NCI-H1930 (cell line): ENCODE measurements at places on chromosomes 6 and 20.

- no peak for DNase-seq
These were observed 251.2 kb upstream of the PMEPA1 start for GRCh38 chr20:57960803-57961575.

- no peak for DNase-seq
These were observed 149.1 kb upstream of the IMPG1 start for GRCh38 chr6:76221525-76221924.

DNA sequence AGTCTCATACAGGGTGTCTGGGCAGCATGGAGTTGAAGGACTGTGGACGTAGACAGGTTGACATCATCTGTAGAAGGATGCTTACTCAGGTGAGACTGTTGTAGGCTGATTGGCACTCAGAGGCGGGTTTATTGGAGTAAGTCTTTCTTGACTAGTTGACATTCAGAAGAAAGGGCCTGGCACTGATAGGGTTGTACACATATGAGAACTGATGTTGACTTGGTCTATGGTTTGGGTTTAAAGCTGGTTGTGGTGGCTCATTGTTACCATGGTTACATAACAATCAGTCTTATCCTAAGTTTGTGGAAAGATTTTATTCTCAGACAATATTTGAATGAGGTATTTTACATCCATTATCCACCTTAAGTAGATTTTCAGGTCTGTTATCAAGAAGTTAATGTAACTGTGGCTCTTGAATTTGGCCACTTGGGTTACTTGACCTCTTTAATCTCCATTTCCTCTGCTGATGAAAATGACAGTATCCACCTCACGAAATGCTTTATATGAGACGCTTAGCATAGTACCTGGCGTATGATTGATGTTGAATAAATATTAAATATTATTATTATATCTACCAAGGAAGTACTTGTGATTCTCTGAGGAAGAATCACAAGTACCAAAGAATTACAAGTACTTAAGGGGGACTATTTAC lies 109.3 kb downstream of the DNAH8 start:
- DNase-seq, result no peak

DNA sequence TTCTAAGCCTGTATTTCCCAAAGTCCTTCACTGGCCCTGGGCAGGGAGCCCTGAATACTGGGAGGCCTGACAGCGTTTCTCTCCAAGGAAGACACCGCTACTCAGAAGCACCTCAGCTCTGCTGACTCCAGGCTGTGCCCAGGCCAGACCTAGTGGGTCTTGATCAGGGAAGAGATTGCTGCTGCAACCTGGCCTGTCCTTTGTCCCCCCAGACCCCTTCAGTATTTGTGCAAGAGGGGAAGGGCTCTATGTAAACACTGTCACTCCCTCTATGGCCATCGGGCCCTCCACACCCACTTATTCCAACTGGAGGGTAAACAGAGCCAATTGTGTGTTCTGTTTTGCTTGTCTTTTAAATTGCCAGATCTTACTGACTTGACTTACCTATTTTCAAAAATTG lies 20.6 kb downstream of the PLEKHG1 start:
- DNase-seq, result no peak

DNA sequence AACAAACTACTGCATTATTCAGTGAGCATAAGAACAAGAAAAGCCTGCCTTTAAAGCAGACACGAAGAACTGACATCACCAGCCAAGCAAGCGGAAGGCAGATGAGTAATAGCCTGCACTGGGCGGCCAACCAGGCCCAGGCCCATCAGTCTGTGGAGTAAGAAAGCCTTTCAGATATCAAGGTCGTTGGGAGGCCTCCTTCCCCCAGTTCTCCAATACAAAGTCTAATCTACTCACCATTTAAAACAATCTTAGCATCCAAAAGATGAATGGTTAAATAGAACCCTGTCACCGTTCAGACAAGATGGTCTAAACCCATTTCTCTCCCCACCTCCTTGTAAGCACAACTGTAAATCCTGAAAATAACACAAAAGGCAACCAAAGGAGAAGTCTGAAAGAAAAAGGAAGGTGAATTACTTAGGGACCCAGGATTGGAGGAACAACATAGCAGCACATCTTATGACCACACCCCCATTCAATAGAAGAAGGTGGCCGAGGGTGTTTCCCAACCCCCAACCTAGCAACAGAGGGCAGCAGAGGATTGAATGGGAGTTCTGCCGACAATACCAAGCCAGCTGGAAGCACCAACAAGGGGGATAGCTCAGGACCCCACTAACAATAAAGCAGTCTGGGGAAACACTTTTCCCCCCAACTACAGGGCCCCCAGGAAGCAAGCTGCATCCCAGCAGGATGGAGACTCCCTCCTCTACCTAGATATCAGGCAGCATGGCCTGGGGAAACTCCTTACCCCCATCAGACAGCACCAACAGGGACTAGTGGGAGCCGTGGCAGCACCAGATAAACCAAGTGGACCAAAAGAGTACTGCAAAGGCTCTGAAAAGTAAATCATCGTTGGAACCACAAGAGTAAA lies 67.9 kb downstream of the ZHX3 start:
- DNase-seq, result no peak

DNA sequence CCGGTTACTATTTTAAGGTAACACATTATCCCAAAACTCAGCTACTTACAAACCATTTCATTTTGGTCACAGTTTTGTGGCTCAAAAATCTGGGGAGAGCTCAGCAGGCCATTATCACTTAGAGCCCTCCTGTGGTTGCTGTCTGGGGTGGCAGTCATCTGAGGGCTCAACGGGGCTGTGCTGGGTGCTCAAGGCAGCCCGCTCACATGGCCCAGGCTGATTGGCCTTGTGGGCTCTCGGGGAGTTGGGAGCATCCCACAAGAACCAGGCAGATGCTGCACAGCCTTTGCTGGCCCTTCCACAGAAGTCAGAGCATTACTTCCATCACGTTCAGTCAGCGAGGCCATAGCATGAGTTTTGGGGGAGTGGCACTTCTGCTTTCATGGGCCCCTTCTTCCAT lies 6.3 kb upstream of the VSX1 start:
- DNase-seq, result no peak
